Stimulated activated naive CD8-positive, alpha-beta T cell treated with anti-CD3 and anti-CD28 coated beads, Interleukin-15, amount 100 ng/mL, for 72 hours (primary cell): ENCODE measurements at places on chromosomes 1 and 21.

DNA sequence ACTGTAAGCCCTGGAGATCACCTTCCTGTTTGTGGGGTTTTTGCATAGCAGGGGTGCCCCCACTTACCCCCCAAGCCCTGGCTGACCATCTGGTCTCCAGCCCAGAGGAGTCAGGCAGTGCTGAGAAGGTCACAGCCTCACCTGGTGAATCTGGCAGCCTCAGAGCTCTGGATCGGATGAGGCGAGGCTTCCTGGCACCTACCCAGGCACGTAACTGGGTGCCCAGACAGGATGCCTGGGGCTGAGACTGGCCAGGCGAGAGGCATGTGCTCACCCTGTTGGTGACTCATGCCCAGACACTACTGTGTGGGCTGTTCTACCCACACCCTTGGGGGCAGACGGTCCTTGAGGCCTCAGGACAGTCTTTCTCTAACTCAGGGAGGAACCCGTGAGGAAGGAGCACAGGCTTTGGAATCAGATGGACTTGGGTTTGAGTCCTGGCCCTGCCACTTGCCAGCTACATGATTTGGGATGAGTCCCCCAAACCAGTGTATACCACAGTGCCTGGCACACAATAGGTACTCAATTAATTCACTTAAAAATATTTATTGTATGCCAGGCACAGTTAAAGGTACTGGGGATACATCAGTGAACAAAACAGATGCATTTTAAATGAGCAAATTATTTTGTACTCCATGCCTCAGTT, 15.1 kb upstream of the PADI3 start:
- no peak for DNase-seq

GRCh38 chr1:97379387-97380075, 541.3 kb downstream of the DPYD start:
- no peak for DNase-seq

- no peak for DNase-seq
Measured at GRCh38 chr1:204684571-204685235, 835 bp downstream of the LRRN2 start.

DNA sequence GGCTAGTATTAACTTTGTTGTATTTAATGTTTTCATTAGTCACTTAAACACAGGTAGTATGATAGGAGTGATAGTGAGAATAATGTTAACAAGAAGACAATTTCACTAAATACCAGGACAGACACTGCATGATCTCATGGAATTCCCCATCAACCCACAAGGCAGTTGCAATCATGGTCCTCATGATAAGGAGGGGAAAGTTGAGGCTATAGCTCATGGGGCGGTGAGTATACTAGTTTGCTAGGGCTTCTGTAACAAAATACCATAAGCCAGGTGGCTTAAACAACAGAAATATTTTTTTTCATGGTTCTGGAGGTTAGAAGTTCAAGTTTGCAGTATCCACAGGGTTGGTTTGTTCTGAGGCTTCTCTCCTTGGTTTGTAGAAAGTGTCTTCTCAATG, 115.8 kb downstream of the DSCAM start:
- no peak for DNase-seq

DNA sequence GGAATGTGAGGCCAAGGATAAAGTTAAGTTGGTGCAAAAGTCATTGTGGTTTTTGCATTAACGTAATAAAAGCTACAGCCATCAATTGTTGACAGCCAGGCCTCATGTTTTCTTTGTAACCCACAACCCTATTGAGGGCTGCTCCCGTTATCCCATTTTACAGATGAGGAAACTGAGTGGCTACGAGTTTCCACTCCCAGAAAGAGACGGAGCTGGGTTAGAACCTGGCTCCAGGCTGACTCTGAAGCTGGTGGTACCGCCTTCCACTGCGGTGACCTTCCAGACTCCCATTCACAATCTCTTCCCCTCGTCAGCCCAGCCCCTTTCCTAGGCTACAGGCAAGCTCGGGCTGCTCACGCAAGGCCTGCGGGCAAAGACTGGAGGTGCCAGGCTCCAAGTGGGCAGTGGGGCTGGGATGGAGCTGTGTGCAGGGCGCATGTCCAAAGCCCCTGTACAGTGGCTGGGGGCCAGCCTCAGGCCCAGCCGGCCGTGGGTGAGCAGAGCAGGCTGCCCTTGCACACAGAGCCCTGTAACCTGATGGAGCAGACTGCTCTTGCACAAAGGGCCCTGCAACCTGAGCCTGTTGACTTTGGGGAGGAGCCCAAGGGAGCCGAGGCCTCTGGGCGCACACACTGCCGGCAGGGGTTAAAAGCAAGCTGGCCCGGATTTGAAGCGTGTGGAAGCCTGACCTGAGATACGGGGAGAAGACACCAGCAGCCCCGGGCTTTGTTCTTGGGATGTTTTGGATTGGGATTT, 97.4 kb upstream of the TMPRSS2 start:
- DNase-seq: no peak

GRCh38 chr1:36530791-36531190, 48.1 kb upstream of the CSF3R start:
- DNase-seq: no peak

DNA sequence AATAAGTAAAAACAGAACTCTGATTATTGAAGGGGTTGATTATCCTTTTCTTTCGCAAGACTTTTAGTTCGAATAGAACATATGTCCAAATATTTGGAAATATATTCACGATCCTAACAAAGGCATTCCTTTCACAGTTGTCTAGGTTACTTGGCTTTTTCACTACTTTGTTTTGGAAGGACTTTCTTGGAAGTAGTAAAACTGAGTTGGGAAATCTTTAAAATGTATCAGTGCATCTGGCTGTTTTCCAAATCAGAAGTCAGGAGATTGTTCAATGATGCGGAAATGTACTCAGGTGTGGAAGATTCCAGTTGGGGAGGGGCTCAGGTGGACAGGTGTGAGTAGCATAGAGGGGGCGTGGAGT, 67.1 kb downstream of the SH3BGR start:
- DNase-seq: no peak

GRCh38 chr1:4612991-4613390, 41.4 kb upstream of the AJAP1 start:
- DNase-seq: no peak

- DNase-seq: no peak
Measured at GRCh38 chr1:100793659-100794058, 74.1 kb downstream of the VCAM1 start.

DNA sequence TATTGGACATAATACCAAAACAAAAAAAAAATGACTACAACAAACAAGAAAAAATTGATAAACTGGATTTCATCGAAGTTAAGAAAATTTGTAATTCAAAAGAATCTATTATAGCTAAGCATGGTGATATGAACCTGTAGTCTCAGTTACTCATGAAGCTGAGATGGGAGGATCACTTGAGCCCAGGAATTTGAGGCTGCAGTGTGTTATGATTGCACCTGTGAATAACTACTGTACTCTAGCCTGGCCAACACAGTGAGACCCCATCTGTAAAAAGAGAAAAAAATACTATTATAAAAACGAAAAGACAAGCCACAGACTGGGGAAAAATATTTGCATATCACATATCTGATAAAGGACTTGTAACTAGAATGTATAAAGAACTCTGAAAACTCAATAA, 24.5 kb upstream of the TRIM62 start:
- DNase-seq: no peak

DNA sequence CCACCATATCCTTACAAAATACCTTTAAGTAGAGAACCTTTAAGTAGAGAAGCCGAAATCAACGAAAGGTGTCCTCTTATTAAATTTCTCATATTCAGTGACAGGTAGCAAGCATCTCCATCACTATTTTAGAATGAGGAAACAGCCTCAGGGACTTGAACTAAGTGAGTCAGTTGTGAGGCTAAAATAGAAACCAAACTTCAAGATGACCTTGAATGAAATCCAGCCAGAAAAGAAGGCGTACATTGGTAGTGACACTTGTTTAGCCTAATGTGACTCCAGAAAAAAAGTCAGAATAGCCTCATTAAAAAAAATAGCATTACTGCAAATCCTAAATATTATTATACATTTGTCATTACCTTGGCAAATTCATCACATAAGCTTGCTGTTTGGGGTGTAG, 20.1 kb downstream of the RGS8 start:
- no peak for DNase-seq

DNA sequence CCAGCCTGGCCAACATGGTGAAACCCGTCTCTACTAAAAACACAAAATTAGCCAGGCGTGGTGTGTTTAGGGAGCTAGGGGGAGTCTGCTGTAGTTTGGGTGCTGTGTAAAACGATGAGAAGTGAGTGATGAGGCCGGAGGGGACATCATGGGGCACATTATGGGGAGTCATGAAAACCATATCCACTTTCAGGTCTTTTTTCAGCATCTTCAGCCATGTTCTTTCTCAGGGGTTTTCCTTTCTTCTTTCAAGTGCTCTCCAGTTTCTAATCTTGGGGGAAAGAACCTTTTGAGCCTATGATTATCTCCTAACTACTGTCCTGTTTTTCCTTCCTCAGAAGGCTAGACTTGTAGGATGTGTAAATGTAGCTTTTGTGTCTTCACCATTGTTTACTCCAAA, 14.4 kb downstream of the KDM4A start:
- no peak for DNase-seq

DNA sequence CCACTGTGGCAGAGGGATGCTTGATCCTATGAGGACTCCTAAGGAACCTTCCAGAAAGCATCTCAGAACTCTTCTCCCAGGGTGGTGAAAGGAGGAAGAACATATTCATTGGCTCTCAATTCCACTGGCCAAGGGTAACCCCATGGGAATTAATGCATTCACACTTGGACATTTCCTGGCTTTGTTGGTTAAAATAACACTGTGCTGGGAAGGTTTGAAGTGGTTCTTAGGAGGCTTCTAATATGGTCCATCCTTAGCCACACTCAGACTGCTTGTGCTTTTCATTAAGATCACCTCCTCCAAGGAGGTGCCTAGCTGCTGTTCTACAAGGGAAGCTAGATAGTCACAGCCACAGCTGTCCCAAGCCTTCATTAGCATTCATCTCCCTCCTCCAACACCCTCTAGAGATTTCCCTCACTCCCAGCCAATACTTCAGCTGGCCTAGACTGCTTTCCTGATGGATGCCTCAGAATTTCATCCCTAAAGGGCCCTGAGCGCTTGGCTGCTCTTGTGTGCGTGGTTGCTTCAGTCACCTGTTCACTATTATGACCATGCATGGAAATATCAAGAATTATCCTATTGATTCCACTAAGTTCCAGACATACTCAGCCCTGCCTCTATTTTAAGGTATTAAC, 544.4 kb downstream of the PLPP3 start:
- no peak for DNase-seq

DNA sequence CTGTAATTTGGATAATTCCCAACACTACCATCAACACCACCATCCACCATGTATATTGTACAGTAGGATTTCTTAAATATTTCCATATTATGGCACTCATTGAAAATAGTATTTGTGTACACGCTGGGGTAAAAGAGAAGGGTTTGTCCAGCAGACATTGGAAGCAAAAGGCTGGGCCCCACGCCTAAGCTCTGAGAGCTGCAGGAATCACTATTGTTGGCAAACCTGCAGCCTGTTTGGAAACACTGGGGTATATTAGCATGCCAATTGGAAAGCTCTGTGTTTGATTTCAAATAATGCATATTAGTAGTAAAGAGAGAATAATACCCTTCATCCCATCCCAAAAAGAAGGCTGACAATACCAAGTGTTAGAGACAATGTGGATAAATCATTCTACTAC, 81.5 kb upstream of the DPYD start:
- DNase-seq: no peak

DNA sequence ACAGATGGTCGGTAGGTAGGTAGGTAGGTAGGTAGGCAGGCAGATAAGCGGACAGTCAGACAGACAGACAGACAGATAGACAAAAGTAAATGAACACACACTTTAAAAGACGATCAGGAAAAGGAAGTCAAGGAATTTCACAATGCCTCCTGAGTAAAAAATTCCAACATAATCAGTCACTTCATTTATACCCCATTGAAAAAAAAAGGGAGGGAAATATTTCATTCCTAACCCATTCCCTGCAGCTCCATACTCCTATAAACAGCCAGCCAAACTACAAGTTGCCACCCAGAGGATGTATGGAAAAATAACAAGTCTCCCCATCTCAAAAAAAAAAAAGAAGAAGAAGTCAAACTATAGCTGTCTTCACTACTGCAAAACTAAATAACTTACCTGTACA, 43.4 kb downstream of the ZZZ3 start:
- DNase-seq: no peak

GRCh38 chr1:15975358-15975804, 520 bp downstream of the ZBTB17 start:
- DNase-seq: peak; percentile 82

GRCh38 chr1:84862810-84863251, 30.2 kb downstream of the LPAR3 start:
- DNase-seq: peak; percentile 56
